ENCODE measurements at places on chromosomes 16 and 17.

GRCh38 chr17:57487573-57487972 is 231.2 kb downstream of the MSI2 start:
- H3K27me3 ChIP-seq, result no peaks in the 10 kb centered on the region
- no peak overlapping the region for H3K27ac ChIP-seq
- no peak overlapping the region for H3K4me3 ChIP-seq
- no peaks in the 10 kb centered on the region for H3K36me3 ChIP-seq

GRCh38 chr17:17139972-17140589 is 66.1 kb downstream of the PLD6 start:
- H3K27me3 ChIP-seq, result no peaks in the 10 kb centered on the region
- no peaks in the 10 kb centered on the region for H3K4me1 ChIP-seq
- peaks cover 34% of the 10 kb centered on the region for H3K36me3 ChIP-seq
- H3K27ac ChIP-seq, result no peak overlapping the region
- DNase-seq, result peak; percentile 73

- peaks cover 5% of the 10 kb centered on the region for H3K27me3 ChIP-seq
- no peak for DNase-seq
- H3K27ac ChIP-seq, result no peak overlapping the region
- no peak overlapping the region for H3K4me3 ChIP-seq
- H3K4me1 ChIP-seq, result peaks cover 7% of the 10 kb centered on the region
These were observed 8.2 kb upstream of the MPP2 start for GRCh38 chr17:43915559-43915958.

DNA sequence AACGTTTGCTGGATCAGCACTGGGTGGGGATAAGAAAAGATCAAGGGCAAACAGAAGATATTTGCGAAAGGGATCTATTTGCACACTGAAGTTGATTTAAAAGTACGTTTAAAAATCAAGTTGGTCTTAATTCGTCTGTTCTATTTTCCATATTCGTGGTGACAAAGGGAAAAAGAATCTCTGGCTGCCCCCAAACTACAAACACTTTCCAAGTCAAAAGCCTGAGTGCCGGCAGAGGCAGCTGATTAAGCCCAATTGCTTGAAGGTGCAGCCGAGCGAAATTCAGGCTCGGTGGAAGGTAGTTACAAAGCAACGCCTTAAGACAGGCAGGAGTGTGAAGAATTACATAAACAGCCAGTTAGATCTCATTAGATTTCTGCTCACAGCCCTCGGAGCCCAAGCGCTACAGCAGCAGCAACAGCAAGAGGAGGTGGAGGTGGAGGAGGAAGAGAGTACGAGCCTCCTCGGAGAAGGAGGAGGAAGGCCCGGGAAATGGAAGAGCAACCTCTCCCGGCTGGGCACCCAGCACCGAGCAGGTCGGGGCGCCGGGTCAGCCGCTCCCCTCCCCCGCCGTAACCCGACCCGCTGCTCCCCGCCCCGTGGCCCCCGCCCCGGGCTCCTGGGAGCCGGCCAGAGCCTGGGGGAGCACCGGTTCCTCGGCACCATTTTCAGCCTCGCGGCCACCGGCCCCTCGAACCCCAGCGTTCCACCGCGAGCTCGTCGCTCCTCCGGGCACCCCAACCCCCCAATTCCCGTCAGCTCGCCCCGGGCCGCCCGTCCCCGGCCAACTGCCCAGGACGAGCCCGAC is 890 bp downstream of the TOB1 start:
- H3K4me1 ChIP-seq, result no peaks in the 10 kb centered on the region
- DNase-seq, result peak; percentile 88
- peak overlapping the region; percentile 71 for H3K27ac ChIP-seq
- peaks cover 29% of the 10 kb centered on the region for H3K36me3 ChIP-seq

DNA sequence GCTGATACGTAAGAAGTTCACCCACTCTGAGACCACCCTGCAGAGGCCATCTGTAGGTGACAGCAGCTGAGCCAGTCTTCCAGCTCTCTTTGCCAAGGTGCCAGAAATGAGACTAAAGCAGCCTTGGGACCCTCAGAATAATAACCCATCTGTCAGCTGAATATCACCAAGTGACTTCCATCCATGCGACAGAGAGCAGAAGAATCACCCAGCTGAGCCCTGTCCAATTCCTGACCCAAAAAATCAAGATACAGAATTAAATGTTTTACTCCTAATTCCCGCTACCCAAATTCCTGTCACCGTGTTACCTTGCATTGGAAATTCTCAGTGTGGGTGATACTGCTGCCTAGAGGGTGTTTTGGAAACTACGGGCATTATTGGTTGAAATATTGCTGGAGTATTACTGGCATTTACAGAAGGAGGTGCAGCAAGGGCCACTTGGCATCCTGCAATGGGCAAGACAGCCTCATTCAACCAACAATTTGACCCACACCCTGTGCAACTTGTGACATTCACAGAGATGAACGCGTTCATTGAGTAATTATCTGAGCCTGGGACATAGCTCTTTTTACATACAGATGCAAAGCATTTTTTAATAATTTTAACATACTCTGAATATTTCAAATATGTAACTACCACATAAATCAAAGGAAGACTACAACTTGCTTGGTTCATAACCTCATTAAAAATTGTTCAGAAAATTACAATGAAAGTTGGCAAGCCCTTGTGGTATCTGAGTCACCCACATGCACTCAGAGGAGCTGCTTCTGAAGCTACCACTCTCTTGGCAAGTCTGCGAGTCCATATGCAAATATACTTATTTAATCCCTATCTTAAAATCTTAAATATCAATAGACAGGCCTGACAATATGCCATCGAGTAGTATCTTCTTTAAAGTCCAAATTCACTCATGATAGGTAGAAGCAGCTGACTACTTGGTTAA is 126.6 kb downstream of the C16orf95 start:
- H3K36me3 ChIP-seq, result no peaks in the 10 kb centered on the region
- no peaks in the 10 kb centered on the region for H3K27me3 ChIP-seq
- DNase-seq, result no peak
- no peak overlapping the region for H3K27ac ChIP-seq

GRCh38 chr17:50190293-50190602 is 11.2 kb downstream of the COL1A1 start:
- H3K27ac ChIP-seq, result no peak overlapping the region
- peaks cover 15% of the 10 kb centered on the region for H3K36me3 ChIP-seq
- H3K27me3 ChIP-seq, result no peaks in the 10 kb centered on the region
